ENCODE measurements at places on chromosomes 12 and 14. TPM values are rescaled to one million over a fixed set of nuclear protein-coding genes. Genes with fewer than 3 reads are reported as not detected.

The PRB3 gene
- not detected for total RNA-seq

The NRL gene
- 0.75 TPM for total RNA-seq

The KRT3 gene
- total RNA-seq, result not detected

The CLEC4D gene
- not detected for total RNA-seq

The PRKCH gene
- total RNA-seq, result 6.7 TPM

The SLC25A47 gene
- total RNA-seq, result not detected

The SLC35F4 gene
- not detected for total RNA-seq

The SPIC gene
- total RNA-seq, result not detected

The DDIT3 gene
- total RNA-seq, result 19.4 TPM

The GPR84 gene
- total RNA-seq, result not detected

The SIX1 gene
- total RNA-seq, result 0.20 TPM

The DACT1 gene
- total RNA-seq, result 6.2 TPM

The ADAMTS20 gene
- total RNA-seq, result not detected

The PTPRB gene
- total RNA-seq, result 0.88 TPM

The OR6C75 gene
- not detected for total RNA-seq

The DPF3 gene
- 0.29 TPM for total RNA-seq
